ENCODE measurements at places on chromosomes 7 and 10.

DNA sequence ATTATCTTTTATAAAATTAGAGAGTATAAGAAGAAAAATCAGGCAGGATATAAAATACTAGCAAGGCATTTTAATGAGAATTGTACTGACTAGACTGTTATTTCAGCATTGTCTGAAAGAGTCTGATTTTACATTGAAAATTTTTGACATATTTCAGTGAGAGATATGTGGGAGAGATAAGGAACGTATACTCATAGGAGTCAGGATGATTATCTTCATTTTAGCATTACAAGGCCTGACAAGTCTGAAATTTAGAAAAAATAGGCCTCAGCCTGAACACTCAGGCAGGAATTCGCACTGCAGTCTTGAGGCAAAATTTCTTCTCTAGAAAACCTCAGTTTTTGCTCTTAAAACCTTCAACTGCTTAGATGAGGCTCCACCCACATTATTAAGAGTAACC is 386.0 kb downstream of the HGF start:
- DNase-seq, result no peak

DNA sequence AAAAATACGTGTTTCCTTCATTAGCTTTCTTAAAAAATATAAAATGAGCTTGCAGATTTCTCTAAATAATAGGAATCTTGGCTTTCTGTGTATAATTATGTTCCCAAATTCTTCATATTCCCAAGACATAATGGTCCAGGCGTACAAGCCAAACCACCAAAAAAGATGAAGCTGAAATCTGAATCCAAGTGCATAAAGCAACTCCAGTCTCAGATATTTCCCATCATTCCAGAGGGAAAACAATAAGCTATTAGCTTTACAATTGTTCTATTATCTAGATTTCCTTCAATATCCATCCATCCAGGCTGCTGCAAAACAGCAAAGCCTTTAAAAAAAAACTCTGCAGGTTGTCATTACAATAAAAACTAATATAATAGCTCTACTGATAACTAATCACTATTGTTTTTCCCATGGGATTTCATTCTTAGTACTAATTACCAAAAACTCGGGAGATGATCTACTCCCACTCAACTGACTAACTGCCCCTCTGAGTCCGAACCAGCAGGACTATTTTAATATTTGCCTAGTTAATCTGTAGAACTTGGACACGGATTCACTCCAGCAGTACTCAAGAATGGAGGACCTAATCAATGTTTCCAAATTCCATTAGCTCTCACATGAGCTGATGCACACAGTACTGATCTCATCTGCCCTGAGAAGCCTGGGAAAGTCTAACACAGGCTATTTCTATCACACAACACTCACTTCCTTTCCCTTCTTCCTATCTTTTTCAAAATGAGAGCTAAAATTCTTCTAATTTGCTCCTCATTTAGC is 108.9 kb upstream of the ASAH2 start:
- DNase-seq, result no peak

DNA sequence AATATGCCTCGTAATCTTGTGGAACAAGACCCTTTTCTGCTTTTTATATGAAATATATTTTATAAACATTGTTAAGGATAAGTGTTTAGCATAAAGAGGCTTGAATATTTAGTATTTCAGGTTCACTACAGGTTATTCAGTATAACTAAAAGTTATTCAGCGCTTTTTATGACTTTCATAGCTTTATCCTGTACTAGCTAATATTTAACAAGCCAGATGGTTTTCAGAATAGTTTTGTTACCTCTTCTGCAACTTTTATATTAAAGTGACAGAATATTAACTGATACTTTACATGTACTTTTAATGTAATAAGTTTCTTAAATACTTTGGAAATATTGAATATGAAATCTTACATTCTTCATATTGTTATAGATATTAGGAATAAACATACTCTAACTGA is 75.4 kb downstream of the CYP51A1 start:
- DNase-seq, result no peak

DNA sequence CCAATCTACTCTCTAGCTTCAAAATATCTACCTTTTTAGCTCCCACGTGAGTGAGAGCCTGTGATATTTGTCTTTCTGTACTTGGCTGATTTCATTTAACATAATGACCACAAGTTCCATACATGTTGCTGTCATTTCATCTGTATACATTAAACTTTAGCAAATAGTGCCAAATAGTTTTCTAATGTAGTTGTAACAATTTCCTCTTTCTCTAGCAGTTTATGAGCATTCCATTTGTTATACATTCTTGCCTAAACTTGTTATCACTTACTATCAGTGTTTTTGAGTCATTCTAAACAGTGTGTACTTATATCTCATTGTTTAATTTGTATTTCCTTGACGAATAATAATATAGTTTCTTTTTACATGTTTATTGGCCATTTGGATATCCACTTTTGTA is 77.2 kb downstream of the NEUROD6 start:
- no peak for DNase-seq

DNA sequence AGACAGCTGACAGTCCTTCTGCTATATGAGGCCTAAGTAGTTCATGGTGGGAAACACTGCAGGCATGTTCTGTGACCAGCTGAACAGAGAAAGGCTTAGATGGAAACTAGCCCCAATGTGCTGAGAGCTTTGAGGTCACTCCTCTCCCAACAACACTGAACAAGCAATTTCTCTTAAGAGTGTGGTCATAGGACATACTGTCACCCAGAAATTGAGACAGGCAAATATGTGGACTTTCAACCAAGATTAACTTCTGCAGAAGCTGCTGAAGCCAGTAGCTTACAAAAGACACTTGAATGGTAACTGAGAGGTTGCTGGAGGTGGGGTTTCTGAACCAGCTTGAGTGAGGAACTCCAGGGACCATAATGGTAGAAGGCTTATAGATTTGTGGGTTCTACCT is 38.9 kb upstream of the UNC5B start:
- no peak for DNase-seq

DNA sequence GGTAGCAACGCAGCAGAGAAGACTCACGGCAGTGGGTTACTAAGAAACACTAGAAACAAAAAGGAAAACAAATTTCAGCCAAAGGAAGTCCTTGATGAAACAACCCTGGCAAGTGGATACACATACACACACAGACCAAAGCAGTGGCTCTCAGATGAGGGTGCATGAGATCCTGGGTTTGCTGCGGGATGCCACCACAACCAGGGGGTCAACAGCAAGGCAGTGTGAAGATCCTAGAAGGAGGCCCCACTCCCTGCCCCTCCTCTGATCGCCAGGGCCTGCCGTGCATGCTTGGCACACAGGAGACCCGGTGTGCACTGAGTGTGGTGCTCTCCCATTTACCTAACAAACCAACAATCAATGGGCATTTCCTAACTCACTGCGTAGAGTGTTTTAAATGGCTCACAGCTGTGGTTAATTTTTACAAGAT is 252.3 kb upstream of the KLF14 start:
- no peak for DNase-seq

- DNase-seq, result no peak
Observed at GRCh38 chr7:91347290-91347689, 83.1 kb downstream of the FZD1 start.

- no peak for DNase-seq
Observed at GRCh38 chr7:13988065-13988464, 1.4 kb downstream of the ETV1 start.

GRCh38 chr7:22307816-22308215 is 49.1 kb downstream of the RAPGEF5 start:
- no peak for DNase-seq

DNA sequence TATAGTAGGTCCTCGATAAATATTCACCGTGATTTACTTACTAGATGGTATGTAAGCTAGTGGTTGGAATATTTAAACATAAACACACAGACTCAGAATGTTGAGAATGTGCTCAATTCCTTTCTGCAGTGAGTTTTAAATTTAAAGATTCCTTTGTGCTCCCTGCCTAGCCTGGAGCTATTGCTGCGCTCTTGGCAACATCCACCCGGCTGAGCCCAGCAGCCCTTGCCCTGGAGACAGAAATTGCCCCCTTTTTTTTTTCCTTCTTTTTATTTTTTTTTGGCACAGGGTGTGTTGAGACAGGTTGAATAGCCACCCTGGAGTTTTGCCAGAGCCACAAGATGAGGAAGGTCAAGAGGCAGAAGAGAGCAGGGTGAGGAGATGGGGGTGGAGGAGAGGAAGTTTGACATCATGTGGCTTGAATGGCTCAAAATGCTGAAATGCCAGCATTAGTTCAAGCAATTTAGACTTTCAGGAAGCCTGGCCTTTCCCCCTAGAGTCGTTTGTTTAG is 180.8 kb downstream of the PRKCQ start:
- no peak for DNase-seq

DNA sequence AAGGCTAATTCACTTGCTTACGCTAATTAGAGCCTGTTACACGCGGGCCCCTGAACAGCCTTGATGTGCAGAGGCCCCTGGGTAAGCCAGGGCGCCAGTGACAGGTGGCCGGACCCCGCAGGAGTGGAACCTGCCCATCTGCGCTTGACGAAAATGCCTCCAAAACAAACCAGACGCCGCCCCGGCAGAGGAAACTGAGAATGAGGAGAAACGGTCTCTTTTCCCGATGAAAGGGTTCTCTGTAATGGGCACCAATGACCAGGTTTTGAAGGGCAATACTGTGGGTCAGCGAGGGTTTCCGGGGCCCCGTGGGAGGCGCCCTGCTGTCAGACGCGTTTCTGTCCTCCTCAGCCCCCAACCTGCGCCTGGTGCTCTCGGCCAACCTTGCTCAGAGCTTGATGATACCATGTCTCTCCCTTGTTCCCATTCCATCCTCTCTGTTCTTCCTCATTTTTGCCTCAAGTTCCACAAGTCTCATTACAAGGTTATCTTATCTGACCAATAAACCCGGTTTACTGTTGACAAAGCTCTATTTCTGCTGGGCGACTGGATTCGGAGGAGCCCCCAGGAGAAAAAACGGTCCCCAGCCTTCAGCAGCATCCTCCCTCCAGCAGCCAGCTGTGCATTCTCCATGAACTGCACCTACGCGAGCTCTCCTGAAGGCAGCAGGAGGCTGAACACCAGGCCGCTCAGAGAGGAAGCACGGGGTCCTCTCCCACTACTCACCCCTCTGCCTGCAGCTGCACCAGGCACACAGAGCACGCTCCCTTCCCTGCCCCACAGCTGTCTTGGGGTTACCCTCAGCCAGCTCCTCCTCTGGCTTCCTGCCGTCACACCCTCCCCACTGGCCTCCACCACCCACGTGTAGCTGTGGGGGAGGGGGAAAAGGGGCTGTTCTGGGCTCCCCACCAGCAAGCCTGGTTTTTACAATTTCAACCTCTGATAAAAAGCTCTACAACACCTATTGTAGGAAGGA is 202.0 kb downstream of the MAD1L1 start:
- DNase-seq, result no peak

GRCh38 chr10:16883084-16883483 is 65.9 kb upstream of the RSU1 start:
- DNase-seq, result no peak

GRCh38 chr10:22620140-22620857 is 94.1 kb downstream of the PIP4K2A start:
- DNase-seq, result no peak

- no peak for DNase-seq
Observed at GRCh38 chr10:8048281-8049008, 6.0 kb upstream of the GATA3 start.

- DNase-seq, result no peak
Observed at GRCh38 chr7:81064426-81064825, 145.6 kb upstream of the SEMA3C start.

Measured in stimulated activated CD8-positive, alpha-beta memory T cell treated with anti-CD3 and anti-CD28 coated beads, Interleukin-4, amount 100 ng/mL, for 1 hour (primary cell).